Cardiac muscle cell (in vitro differentiated cells and primary cell): ENCODE measurements at places on chromosomes 12 and 14. TPM values are rescaled to one million over a fixed set of nuclear protein-coding genes. Genes with fewer than 3 reads are reported as not detected.

The IRAK3 gene
- 0.11 and 0.35 TPM in 2 replicates for polyA plus RNA-seq

The RAPGEF3 gene
- polyA plus RNA-seq, result 3.3 and 5.5 TPM in 2 replicates

The SDR9C7 gene
- polyA plus RNA-seq, result 0.07 and 1.2 TPM in 2 replicates

The GPR84 gene
- polyA plus RNA-seq, result not detected in 2 replicates

The CCDC60 gene
- polyA plus RNA-seq, result 19.1 and 28.6 TPM in 2 replicates

The KRT81 gene
- polyA plus RNA-seq, result not detected in 2 replicates

DNA sequence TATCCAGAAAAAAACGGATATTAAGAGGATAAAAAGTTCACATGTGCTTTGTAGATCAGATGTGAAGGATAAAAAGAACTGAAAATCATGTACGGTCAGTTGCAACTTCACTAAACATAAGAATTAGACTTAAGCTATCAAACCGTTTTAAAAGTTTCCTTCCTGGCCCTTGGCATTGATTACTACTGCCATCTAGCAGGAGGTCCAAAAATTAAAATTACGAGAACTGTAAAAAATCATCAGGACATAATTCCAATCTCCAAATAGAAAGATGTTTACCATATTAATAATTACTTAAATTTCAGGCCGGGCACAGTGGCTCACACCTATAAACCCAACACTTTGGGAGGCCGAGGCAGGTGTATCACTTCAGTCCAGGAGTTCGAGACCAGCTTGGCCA lies 7.9 kb downstream of the WDR89 start:
- DNase-seq, result no peak

DNA sequence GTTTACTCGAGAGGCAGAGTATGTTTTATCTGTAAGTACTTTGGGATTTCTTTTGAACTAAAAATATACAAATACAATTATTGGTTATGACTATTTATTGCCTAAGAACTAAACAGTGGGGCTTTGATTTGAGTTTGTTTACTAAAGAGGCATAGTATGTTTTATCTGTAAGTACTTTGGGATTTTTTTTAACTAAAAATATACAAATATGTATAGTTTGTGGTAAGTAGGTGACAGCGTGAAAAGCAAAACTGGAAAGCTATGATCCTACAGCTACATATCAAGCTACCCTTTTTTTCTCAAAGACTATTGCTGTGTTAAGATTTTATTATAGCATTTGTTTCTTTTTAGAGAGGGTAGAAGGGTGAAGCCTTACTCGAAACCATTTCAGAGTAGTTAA lies 171.0 kb downstream of the RAD51B start:
- DNase-seq, result no peak

GRCh38 chr14:101732118-101732517 lies 29.4 kb upstream of the PPP2R5C start:
- peak; percentile 52 for DNase-seq

- no peak for DNase-seq
These were observed 8.1 kb upstream of the TMED10 start for GRCh38 chr14:75184492-75184891.

- DNase-seq, result no peak
These were observed 414.1 kb downstream of the NPAS3 start for GRCh38 chr14:33352821-33353220.

DNA sequence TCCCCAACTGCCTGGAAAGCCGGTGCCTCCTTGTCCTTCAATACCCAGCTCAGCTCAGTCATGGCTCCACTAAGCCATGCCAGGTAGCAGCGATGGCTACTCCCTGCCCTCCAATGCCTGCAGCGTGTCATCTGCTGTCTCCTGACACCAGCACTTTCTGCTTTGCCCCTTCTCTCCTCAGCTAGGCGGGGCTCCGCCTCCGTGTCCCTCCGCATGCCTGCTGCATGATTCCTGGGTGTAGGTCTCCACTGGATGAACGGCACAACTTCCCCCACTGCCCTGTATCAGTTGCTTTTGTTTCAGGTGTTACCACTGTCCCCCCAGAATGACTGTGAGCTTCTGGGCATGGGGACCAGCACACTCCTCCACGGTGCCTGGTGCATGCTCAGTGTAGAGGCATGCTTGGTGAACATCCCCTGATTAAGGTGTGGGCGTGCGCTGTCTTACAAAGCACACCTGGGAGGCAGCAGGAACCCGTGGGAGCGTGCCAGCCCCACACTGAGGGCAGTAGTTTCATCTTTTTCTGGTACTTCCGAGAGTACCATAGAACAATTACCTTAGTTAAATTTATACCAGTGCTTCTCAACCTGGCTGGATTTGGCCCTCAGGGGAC lies 179.4 kb upstream of the PRMT8 start:
- DNase-seq, result no peak

DNA sequence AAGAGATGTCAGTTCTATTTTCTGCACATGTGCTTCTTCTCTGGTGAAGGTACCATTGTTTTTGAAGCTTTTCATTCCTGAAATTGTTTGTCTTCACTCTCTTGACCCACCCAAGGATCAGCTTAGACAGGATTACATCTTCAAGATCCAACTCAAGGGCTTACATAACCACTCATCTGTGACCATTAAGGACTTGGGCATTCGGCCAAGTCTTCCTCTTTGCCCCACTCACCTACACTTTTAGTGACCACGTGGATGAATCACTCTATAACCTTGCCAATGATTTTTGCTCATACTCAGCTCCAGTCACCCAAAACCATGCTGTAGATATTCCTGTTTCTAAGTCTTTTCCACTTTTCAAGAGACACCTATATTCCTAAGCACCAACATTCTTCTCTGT lies 36.5 kb upstream of the SSTR1 start:
- DNase-seq, result no peak

DNA sequence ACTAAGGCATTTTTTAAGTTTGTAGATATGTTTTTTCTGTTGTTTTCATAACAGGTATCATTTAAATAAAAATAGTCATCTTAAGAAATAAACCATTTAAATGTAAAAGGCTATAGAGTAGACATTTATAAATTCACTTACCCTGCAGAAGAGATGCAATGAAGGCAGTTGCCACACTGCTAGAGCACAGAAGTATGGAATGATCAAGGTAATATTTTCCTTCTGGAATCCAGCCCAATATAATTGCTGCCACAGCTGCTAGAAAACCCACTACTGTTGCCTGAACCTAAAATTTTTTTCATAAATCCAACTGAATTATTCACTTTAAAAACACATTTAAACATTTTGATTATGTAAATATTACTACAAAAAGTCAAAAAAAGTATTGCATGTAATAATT lies 69.2 kb downstream of the SLC41A2 start:
- no peak for DNase-seq

DNA sequence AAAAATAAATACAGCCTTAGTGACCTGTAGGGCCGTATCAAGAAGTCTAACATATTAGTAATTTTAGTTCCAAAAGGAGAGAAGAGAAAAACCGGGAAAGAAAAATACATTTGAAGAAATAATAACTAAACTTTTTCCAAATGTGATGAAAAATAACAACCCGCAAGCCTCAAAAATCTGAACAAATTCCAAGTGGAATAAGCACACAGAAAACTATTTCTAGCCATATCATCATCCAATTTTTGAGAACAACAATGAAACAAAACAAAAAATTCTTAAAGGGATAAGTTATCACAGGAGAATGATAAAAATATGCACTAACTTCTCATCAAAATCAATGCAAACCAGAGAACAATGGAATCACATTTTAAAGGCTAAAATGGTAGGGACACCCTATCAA lies 198.1 kb upstream of the PLXNC1 start:
- DNase-seq, result no peak

- DNase-seq, result peak; percentile 33
These were observed 715 bp downstream of the CACNB3 start for GRCh38 chr12:48818831-48819590.

- no peak for DNase-seq
These were observed 10.8 kb downstream of the C14orf132 start for GRCh38 chr14:96049932-96050331.

GRCh38 chr12:116885491-116885890 lies 4.2 kb upstream of the HRK start:
- no peak for DNase-seq
